Lower leg skin (tissue), 4 donors: ENCODE measurements at places on chromosomes 2 and 18. TPM values are rescaled to one million over a fixed set of nuclear protein-coding genes. Genes with fewer than 3 reads are reported as not detected.

HOXD12 gene
- total RNA-seq = not detected

SIX3 gene
- not detected for total RNA-seq

DNA sequence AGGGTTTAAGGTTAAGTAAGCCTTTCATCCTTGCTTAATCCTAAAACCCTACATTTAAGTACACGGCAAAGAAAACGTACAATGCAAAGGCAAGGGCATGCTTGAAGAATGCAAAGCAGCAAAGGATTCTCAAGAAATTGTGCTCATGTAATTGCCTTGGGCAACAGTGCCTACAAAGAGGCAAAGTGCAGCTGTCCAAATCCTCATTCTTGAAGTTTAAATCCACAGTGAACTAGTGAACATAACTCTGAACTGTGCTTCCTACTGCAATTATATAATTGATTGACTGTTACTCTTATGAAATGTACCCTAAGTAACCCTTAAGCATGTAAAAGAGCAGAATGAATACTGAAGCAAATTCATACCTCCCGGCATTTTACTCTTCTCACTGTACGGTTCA is 85.4 kb downstream of the MAP3K20 start:
- no peak for DNase-seq

DNA sequence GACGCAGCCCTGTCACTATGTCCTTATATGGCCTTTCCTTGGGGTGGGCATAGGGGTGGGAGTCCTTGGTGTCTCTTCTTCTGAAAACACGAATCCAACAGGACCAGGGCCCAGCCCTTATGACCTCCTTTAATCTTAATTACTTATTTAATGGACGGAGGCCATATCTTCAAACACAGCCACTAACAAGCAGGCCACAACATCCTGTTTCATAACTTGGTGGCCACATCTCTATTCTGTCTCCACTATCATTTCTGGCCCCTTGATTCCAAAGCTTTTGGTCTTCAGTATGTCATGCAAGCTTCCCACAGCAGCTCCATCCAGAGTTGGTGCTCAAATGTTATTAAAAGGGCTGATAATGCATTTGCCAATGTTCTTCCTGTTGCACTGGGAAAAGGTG is 287.3 kb upstream of the SMIM21 start:
- DNase-seq = no peak

DNA sequence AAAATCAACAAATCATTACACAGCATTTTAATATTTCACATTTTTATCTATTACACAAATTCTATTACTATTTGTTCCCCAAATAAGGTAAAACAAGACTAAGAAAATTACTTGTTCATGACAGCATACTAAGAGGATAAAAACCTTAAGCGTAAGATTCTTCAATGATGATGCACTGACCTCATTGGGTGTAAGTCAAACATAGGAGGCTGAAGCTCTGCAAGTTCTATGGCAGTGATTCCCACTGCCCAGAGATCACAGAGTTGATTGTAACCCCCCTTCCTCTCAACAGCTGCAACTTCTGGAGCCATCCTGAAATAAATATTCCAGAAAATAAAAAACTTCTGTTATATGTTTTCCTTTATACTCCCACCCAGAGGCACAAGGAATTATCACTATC is 82.2 kb upstream of the CDKL4 start:
- no peak for DNase-seq

DNA sequence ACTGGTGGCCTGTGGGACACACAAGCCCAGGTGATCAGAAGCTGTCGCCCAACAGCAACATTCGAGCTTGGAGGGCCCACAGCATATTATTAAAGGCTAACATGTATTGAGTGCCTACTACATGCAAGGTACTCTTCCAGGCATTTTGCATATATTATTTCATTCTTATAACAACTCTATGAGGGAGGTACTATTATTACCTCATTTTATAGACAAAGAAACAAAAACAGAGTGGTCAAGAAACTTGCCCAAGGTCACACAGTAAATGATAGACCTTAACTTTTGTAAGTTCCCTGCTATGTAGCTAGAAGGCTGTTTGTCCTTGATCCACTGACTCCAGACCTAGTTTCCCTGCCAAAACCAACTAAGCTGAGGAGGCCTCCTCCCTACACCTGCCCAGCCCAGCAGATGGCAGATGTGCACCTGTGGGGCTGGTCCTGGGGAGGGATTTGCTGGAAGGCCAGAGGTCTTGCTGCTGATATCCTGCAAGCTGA is 35.7 kb downstream of the KANSL3 start:
- DNase-seq = no peak

- no peak for DNase-seq
Observed at GRCh38 chr2:100823665-100824438, 3.9 kb downstream of the NPAS2 start.

DNA sequence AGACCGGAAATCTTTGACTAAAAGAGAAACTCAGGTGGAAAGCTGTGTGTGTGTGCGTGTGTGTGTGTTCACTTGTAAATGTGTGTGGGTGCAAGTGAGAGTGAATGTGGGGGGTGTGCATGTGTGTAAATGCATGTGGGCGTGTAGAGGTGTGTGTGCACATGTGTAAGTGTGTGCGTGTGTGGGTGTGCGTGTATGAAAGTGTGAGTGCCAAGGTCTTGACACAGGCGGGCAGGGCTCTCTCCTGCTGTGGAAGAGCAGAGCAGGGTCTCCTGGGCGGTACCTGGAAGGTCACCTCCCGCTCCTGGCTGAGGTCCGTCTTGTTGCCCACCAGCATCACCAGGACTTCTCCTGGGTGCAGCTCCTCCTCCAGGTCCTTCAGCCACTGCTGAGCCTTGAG is 10.6 kb downstream of the PRLH start:
- no peak for DNase-seq

GRCh38 chr18:55275039-55275901 is 312.7 kb downstream of the TCF4 start:
- no peak for DNase-seq

GRCh38 chr18:12960853-12961397 is 13.1 kb downstream of the SEH1L start:
- no peak for DNase-seq

DNA sequence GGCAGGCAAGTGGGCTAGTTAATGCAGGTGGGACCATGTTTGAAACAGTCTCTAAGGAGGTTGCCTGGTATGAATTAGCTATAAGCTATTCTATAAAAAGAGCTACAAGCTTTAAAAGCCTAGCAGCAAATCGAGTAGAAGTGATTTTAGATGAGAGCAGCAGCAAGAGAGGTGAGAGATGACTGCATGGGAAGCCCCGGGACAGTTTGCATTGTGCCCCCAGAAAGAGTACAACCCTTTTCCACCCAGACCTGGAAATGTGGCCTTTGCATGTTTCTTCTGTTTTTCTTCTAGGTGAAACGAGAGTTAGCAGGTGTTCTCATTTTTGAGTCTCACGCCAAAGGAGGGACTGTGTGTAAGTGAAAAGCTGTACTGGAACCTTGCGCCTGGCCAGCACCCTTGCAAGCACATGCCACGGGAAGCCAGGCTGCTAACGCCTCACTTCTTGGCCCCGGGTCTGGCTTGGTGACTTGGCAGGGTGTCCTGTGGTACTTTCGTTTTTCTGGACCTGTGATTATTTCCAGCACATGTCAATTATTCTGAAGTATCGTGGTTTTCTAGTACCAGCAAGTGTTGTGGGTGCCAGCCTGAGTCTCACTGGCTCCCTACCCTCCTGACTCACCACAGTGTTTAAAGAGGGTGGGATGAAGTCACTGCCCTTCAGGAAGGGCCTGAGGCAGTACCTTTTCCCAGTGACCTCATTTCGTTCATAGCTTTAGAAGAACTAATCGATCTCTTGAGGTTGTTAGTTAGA is 90.3 kb upstream of the MAP3K20 start:
- DNase-seq = no peak

- no peak for DNase-seq
Observed at GRCh38 chr2:226754821-226755604, 44.6 kb downstream of the IRS1 start.

DNA sequence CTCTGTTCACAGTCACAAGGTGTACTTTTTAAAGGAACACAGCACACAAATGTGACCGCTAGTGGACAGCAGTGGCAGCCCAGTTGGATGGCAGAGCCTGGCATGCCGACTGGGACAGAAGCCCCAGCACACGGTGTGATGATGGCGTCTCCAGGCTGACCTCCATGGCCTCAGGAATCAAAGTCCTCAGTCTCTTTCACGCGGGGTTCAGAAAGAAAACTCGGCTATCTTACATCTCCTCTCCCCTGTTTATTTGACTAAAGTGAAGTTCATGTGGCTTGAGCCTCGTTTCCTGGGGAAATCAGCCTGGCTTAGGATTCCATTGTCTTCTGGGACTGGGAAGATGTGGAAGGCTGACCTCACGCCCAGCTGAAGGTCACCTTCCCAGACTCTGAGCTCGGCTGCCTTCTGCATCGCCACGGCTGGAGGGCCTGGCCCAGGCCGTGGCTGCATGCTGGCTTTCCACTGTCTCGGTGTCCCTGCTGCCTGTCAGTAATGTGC is 56.1 kb downstream of the ASAP2 start:
- DNase-seq = no peak

GRCh38 chr2:183123117-183123958 is 905 bp upstream of the NUP35 start:
- no peak for DNase-seq

DNA sequence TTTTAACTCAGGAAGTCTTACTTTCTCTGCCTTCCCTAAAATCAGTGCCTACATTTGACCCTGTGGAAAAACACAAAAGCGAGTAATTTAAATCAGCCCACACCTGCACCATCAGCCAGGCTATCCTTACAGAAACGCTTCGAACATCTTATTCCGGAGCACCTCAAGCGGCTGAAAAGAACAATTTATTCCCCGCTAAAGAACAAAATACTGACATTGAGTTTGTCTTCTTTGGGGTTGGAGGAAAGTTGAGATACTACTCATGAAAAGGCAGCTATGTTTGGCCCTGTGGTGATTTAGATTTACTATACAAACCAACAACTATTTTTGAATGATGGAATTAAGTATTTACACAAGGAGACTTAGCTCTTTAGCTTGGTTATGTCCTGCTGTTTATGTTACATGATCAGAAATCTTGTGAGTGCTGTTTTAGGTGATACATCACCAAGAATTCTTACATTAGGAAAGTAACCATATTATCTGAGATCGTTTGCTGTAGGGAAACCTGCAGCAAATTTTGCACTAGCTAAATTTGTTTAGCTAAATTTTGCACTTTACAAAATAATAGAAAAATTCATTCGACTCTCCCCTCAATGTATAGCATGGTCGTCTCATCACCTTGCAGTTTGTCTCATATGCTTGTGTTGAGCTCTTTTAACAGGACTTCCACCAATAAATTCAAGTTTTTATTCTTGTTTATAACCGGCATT is 158.8 kb upstream of the SIX2 start:
- DNase-seq = no peak
